Right lobe of liver (tissue), 6 donors: ENCODE measurements at places on chromosomes 13 and 19.

DNA sequence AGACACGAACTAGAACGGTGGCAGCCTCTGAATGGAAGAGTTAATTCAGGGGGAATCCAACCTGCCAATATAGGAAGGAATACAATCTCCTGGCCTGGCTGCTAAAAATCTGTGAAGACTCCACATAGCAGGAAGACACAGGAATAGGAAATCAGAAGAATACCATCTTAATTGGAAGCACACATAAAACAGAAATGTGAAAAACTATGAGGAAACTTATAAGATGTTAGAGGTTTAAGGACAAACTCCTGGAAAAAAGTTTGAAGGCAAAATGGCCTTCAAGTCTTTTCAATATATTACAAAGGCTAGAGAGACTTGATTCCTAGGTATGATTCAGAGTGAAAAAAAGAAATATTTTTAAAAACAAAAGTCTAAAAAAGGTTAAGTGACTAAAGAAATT is 78.1 kb upstream of the FBXL3 start:
- no peak overlapping the region for H3K27ac ChIP-seq
- no peaks in the 10 kb centered on the region for H3K4me1 ChIP-seq
- H3K27me3 ChIP-seq = no peaks in the 10 kb centered on the region
- DNase-seq = no peak
- H3K4me3 ChIP-seq = no peak overlapping the region

DNA sequence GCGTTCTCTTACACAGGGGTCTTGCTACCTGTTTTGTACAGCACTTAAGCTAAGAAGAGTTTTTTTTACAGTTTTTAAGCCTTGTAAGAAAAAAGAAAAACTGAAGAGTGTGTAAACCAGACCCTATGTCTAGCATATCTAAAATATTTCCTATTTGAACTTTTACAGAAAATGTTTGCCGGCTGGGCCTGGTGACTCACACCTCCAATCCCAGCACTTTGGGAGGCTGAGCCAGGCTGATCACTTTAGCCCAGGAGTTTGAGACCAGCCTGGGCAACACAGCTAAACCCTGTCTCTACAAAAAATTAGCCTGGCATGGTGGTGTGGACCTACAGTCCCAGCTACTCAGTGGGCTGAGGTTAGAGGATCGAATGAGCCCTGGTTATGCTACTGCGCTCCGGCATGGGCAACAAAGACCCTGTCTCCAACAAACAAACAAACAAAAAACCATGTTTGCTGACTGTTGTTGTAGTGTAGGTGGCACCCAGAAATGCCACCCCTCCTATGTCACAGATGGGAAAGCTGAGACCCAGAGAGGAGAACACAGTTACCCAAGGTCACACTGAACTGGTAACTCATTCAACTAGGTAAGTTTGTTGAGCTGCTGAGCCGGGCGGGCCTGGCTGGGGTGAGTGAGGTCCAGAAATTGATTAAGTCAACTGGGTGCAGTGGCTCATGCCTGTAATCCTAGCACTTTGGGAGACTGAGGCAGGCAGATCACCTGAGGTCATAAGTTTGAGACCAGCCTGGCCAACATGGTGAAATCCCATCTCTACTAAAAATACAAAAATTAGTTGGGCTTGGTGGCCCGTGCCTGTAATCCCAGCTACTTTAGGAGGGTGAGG is 1.9 kb upstream of the VASP start:
- H3K4me3 ChIP-seq = no peak overlapping the region
- peak overlapping the region; percentile 92 for H3K27ac ChIP-seq
- DNase-seq = no peak
- H3K4me1 ChIP-seq = peaks cover 15% of the 10 kb centered on the region

DNA sequence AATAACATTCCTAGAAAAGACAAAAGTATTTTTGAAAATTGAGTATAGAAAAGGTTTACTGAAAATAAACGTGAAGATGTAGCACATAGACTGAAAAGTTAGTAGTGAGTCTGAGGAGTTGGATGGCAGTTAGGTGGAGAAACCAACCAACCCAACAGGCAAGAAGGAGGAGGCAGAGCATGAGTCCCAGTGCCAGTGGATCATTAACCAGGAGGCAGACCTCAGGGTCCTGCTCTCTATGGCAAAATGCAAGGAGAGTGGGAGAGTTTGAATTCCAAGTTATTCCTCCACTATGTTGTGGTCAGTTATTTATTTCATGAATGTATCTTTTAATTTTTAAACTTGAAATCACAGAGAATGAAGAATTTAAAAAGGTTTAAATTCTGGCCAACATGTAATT is 446.4 kb downstream of the GPC6 start:
- no peak overlapping the region for H3K4me3 ChIP-seq
- DNase-seq = no peak
- no peaks in the 10 kb centered on the region for H3K27me3 ChIP-seq
- H3K36me3 ChIP-seq = no peaks in the 10 kb centered on the region

DNA sequence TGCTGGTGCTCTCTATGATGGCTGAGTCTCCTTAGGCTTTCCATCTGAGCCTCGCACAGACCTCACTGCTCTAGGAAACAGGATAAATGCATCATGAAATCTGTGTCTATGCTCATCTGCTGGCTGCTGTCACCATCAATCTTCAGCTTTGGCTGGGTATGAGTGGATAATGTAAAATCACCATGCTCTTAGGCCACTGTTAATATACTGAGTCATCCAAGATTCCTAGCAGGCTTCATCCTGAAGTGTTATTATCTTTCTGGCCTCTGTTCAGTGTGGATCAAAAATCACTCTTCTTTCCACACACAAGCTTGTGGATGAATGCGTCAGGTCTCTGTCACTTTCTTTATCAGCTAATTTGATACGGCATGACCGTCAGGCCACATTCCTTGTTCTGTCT is 317.4 kb downstream of the NALCN start:
- DNase-seq = no peak
- H3K36me3 ChIP-seq = no peaks in the 10 kb centered on the region
- H3K4me1 ChIP-seq = no peaks in the 10 kb centered on the region

DNA sequence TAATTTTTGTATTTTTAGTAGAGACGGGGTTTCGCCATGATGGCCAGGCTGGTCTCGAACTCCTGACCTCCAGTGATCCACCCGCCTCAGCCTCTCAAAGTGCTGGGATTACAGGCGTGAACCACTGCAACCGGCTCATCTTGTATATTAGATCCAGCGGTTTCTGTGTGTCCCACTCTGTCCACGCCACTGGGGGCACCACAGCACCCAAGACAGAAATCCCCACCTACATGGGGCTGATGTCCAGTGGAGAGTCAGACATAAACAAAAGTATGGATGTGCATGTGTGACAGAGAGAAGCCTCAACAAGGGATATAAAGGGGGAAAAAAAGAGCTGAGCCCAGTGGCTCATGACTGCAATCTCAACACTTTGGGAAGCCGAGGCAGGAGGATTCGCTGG is 65.8 kb upstream of the ADGRE5 start:
- H3K4me1 ChIP-seq = no peaks in the 10 kb centered on the region
- DNase-seq = no peak
- H3K27ac ChIP-seq = no peak overlapping the region
- H3K4me3 ChIP-seq = no peak overlapping the region
- no peaks in the 10 kb centered on the region for H3K27me3 ChIP-seq

DNA sequence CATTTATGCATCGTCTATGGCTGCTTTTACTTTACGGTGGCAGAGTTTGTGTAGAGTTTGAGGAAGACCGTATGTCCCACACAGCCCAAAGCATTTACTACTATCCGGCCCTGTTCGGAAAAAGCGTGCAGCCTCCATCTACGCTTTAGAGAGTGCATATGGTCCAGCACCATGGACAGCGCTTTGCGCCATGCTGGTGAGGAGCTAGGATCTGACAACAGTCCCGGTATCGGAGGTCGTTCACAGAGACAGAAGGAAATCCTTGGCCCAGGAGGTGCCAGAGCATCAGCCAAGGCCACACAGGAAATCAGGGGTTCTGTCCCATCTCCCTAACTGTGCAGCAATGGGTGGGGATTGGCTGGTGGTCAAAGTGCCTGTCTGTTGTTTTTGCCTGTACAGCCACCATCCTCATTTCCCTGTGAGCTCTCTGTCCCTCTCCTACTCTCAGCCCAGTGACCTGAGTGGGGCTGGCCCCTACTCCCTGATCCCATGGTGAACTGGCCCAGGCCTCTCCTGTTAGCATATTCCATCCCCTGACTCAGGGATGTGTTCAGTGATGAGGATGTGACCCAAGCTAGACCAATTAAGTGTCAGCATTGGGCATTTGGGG is 16.2 kb upstream of the PRODH2 start:
- no peaks in the 10 kb centered on the region for H3K36me3 ChIP-seq
- no peaks in the 10 kb centered on the region for H3K4me1 ChIP-seq
- no peak overlapping the region for H3K27ac ChIP-seq
- H3K4me3 ChIP-seq = no peak overlapping the region
- no peaks in the 10 kb centered on the region for H3K27me3 ChIP-seq

GRCh38 chr19:1039646-1040475 is at the start of gene ABCA7:
Gene ABCA7 (plus strand): TSS chr19:1040107. CDS start chr19:1041362, 1,255 bp downstream.
- H3K4me1 ChIP-seq = peaks cover 6% of the 10 kb centered on the region
- no peaks in the 10 kb centered on the region for H3K27me3 ChIP-seq
- DNase-seq = peak; percentile 100
- peak within 1 kb of the TSS; percentile 47 for H3K4me3 ChIP-seq
- H3K36me3 ChIP-seq = no peaks in the 10 kb centered on the region
- no peak within 1 kb of the TSS for H3K27ac ChIP-seq

DNA sequence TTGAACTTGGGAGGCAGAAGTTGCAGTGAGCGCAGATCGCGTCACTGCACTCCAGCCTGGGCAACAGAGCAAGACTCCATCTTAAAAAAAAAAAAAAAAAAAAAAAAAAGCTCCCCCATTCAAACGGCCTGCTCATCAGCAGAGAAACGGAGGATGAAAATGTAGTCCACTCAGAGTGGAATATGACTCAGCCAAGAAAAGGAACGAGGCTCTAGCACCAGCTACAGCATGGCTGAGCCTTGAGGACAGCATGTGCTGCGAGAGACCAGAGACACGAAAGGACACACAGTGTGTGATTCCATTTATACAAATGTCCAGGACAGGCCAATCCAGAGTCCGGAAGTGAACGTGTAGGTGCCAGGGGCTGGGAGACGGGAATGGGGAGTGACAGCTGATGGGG is 18.1 kb upstream of the MIER2 start:
- H3K4me3 ChIP-seq = no peak overlapping the region
- H3K27ac ChIP-seq = no peak overlapping the region
- H3K27me3 ChIP-seq = no peaks in the 10 kb centered on the region
- DNase-seq = no peak
- H3K36me3 ChIP-seq = no peaks in the 10 kb centered on the region

GRCh38 chr13:96294930-96295881 is 205.3 kb downstream of the HS6ST3 start:
- no peak for DNase-seq
- no peaks in the 10 kb centered on the region for H3K4me1 ChIP-seq
- H3K27me3 ChIP-seq = no peaks in the 10 kb centered on the region
- H3K4me3 ChIP-seq = no peak overlapping the region
- H3K36me3 ChIP-seq = no peaks in the 10 kb centered on the region

DNA sequence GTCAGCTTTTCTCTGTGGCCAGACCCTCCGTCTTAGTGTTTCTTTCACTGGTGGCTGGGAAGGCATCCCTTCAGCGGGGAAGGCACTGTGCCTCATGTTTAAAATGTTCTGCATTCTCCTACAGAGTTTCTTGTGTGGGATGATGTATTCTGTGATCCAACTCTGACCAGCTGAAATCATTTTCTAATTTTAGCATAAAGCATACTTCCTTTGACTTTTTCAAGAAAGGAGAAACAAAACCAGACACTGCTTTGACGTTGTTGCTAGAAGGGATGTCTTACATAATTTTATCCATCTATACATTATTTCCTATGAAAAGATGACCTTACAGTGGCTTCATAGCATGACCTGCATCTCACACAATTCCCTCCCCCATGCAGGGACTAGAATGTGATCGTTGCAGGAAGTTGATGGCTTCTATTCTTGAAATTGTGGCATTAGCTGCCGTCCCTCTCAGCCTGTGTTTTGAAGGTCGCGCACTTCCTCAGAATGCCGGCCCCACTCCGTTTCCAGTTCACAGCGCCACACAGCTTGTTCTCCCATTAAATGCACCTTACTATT is 38.6 kb upstream of the TEX29 start:
- H3K27ac ChIP-seq = peak overlapping the region; percentile 48
- H3K36me3 ChIP-seq = peaks cover 19% of the 10 kb centered on the region
- DNase-seq = no peak
- H3K4me3 ChIP-seq = no peak overlapping the region
- no peaks in the 10 kb centered on the region for H3K4me1 ChIP-seq
- H3K27me3 ChIP-seq = no peaks in the 10 kb centered on the region

DNA sequence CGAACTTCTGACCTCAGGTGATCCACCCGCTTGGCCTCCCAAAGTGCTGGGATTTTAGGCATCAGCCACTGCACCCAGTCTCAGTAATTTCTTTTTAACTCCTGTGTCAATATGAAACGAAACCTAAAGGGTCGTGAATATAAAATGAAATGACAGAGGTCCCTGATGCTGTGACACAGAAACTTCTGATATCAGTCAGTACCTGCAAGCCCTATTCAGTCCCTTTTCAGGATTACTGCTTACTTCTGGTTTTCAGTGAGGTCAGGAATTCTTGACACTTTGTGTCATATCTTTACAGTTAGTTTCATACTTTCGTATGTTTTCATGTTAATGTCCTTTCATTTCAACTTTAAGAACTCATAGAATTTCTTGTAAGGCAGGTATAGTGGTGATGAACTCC is 58.7 kb downstream of the RNF17 start:
- no peak for DNase-seq
- H3K27ac ChIP-seq = no peak overlapping the region
- no peaks in the 10 kb centered on the region for H3K36me3 ChIP-seq
- no peaks in the 10 kb centered on the region for H3K4me1 ChIP-seq
- no peak overlapping the region for H3K4me3 ChIP-seq
- H3K27me3 ChIP-seq = no peaks in the 10 kb centered on the region

- peaks cover 5% of the 10 kb centered on the region for H3K4me1 ChIP-seq
- no peaks in the 10 kb centered on the region for H3K27me3 ChIP-seq
- peak overlapping the region; percentile 95 for H3K27ac ChIP-seq
- no peaks in the 10 kb centered on the region for H3K36me3 ChIP-seq
These were observed 997 bp upstream of the GPC6 start for GRCh38 chr13:93225610-93226009.

DNA sequence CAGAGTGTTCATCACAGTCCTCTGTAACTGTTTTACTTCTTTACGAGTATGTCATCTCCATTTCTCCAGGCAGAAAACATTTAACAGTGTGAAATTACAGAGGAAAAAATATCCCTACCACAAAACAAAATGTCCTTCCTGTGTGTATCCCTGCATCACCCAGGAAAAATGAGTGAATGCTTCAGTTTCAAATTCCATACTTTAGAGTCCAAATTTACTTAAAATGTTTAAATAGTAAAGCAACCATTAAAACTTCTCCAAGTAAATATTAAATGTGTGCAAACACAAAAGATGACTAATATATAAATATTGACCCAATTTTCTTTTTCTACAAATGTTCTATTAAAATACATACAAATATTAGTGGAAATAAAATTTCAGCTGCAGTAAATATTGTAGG is 1016.6 kb upstream of the PCDH20 start:
- H3K27ac ChIP-seq = no peak overlapping the region
- H3K4me3 ChIP-seq = no peak overlapping the region
- H3K36me3 ChIP-seq = no peaks in the 10 kb centered on the region
- no peaks in the 10 kb centered on the region for H3K27me3 ChIP-seq
- H3K4me1 ChIP-seq = no peaks in the 10 kb centered on the region

- H3K4me1 ChIP-seq = peaks cover 42% of the 10 kb centered on the region
- peak; percentile 77 for DNase-seq
- peak overlapping the region; percentile 85 for H3K27ac ChIP-seq
- H3K4me3 ChIP-seq = peak overlapping the region; percentile 95
These were observed 1.5 kb downstream of the PLEKHF1 start for GRCh38 chr19:29666578-29667386.

GRCh38 chr13:60214213-60215055 is 50.7 kb upstream of the DIAPH3 start:
- H3K4me1 ChIP-seq = no peaks in the 10 kb centered on the region
- no peaks in the 10 kb centered on the region for H3K36me3 ChIP-seq
- no peak overlapping the region for H3K4me3 ChIP-seq
- no peaks in the 10 kb centered on the region for H3K27me3 ChIP-seq
- no peak for DNase-seq
